Activated CD4-positive, alpha-beta T cell treated with anti-CD3 and anti-CD28 coated beads, Interleukin-2, Interleukin-6, amounts not matched to agents 100 ng/mL and 50 ng/mL, durations not matched to agents 16 hours and 8 hours (primary cell): ENCODE measurements at places on chromosomes 4 and X.
A peak's percentile ranks its signal among the peaks of the same experiment; 100 is the strongest.

GRCh38 chr4:123812066-123812390 lies 415.4 kb downstream of the SPRY1 start:
- no peak for DNase-seq

DNA sequence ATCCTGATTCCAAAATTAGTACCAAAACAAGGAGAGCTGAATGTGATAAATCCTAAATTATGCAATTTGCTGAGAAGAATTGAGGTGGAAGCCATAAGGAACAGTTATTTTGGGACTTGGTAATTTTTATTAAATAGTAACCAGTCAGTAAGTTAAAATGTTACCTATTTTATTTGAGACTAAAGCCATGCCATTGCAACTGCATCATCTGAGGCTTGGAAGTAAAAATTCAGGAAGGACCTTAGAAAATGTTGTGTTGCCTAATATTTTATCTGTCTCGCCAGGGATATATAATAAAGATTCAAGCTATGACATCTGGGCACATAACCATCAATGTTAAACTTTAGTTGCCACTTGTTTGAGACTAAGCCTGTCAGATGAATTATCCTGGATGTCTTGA lies 341.3 kb upstream of the MAGEB16 start:
- no peak for DNase-seq

DNA sequence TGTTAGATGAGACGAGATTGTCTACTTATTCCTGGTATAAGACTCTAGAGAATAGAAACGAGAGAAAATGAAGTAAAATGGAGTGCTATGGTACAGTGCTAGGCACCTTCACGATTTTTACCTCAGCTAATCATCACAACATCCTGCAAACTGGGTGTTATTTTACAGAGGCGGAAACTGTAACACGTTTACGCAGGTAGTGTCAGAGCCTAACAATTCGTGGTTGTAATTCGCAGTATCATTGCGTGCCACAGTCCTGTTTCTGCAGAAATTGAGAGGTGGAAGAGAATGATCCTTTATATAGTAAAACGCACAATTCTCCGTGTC lies 383 bp upstream of the TBC1D19 start:
- peak; percentile 68 for DNase-seq

DNA sequence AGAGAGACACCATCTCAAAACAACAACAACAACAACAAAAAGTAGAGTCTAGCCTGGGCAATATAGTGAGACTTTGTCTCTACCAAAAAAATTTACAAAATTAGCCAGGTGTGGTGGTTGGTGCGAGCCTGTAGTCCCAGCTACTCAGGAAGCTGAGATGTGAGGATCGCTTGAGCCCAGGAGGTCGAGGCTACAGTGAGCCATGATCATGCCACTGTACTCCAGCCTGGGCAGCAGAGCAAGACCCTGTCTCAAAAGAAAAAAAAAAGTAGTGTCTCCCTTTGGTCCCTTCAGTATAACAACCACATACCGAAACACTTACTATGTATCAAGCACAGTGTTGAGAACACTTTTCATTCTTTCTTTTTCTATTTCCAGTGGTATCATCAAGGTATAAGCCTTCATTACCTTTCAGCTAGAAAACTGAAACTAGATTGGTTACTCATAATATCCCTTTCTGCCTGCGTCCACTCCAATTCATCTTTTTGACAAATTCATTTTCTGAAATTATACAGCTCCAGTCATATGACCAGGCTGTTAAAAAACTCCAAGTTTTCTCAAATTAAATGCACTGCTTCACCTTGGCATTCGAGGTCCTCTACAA lies 54.1 kb downstream of the RPS6KA3 start:
- peak; percentile 20 for DNase-seq

DNA sequence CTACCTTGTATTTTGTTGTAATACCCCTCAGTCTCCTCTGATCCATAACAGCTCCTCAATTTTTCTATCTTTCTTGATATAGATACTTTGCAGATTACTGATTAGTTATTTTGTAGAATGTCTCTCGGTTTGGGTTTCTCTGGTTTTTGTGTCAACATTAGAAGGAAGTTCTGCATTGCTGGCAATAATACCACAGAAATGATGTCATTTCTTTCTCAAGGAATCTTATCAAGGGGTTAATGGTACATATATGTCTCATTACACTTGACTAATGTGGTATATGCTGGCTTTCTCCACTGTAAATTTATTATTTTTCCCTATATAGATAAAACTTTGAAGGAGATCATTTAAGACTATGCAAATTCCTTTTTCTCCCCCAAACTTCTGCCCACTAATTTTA lies 183.6 kb upstream of the DKK2 start:
- no peak for DNase-seq

GRCh38 chr4:100605144-100605543 lies 87.3 kb upstream of the EMCN start:
- DNase-seq: no peak

DNA sequence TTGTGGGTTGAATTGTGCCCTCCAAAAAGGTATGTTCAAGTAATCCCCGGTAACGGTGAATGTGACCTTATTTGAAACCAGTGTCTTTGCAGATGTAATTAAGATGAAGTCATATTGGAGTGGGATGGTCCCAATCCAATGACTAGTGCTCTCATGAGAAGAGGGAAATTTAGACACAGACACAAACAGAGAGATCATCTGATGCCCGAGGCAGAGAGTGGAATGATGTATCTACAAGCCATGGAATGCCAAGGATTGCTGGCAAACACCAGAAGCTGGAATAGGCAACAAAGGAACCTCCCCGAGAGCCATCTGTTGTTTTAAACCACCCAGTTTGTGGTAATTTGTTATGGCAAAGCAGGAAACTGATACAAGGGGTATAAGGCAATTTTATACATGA lies 35.1 kb downstream of the RPS6KA3 start:
- DNase-seq: no peak

- DNase-seq: no peak
Measured at GRCh38 chr4:97589481-97590196, 553.6 kb downstream of the STPG2 start.

DNA sequence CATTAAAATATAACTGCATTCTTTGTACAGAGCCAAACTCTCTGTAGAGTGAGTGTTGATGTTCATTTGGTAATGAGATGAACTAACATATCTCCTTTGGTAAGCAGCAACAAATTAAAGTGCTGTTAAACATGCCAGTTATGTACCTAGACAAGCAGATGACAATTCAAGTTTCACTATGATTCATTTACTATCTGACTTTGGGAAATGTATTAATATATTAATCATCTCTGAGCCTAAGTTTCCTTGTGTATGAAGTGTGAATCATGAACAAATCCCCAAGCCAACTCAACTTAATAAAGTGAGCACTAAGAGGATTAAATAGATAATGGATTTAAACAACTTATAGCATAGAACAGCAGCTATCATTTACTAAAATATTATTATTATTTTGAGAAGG lies 1044.2 kb downstream of the GLUD2 start:
- no peak for DNase-seq

DNA sequence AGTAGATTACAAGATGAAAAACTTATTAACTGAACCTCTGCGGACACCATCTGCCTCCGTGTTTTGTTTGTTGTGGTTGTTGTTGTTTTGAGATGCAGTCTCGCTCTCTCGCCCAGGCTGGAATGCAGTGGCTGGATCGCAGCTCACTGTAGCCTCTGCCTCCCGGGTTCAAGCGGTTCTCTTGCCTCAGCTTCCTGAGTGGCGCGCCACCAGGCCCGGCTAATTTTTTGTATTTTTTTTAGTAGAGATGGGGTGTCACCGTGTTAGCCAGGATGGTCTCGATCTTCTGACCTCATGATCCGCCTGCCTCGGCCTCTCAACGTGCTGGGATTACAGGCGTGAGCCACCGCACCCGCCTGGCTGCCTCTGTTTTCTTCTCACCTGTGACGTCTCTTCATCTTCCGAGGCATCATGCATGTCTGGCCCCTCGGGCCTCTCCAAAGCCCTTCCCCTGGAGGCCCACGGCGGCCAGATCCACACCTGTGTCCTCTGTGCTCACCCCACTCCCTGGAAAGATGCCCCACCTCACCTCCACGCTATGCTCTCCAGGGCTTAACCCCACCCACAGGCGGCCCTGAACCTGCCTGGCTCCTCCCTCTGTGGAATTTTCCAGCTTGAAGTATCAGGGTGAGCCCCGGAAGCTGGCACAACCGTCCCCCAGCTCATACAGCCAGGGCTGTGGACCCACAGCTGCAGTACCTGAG lies 77.0 kb upstream of the MXD4 start:
- DNase-seq: no peak

GRCh38 chrX:154310616-154311536 lies 15.3 kb downstream of the TKTL1 start:
- peak; percentile 13 for DNase-seq

DNA sequence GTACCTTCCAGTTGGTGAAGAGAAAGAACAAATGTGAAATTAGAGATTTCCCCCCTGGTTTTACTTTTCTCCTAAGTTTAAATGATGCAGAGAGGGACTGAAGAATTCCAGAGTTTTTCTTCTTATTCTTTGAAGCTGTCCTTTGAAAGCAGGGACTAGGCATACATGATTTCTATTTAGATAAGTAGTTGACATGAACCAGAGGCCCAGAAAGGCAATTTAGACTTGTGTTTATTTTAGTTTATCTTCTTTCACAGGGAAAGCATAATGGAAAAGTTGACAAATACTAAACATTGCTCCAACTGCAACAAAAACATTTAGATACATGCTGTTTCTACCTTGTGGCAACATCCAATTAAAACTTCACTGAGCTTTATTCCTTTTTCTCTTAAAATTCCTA lies 32.0 kb downstream of the PTPN13 start:
- no peak for DNase-seq

DNA sequence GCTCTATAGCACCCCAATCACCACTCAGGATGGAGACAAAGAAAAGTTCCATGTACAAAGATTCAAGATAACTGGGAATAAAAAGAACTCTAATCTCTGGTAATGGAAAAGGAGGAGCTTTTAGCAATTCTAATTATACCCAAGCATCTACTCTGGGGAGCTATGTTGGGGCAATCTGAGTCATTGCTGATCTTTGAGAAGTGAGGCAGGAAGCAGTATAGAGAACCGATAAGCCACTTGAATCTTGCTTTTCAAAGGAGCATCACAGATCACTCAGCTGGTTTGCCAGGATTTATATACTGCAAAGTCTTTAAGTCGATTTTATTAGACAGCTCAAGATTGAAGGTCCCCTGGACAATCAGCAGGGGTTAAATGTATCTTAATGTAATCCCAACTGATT lies 220.0 kb downstream of the ENOX2 start:
- no peak for DNase-seq

GRCh38 chrX:135114392-135114791 lies 5.9 kb downstream of the ETDB start:
- DNase-seq: peak; percentile 6

DNA sequence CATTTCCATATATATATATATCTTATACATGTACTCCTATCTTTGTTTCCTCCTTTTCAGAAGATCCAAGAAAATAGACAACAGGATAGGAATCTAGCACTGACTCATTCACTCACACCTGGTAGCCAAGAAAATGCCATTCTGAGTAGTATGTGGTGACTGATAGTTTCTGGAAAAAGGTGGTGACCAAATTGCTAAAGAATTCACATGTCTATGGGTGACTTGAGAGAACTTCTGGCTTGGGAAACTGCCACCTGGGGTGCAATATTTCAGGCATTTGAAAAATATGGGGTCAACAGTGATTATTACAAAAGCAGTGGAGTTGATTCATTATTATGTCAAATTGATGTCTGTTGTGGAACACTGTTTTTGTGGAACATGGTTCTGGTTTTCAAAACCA lies 605.1 kb downstream of the PCDH18 start:
- no peak for DNase-seq

GRCh38 chr4:163484906-163485305 lies 9.6 kb upstream of the TMA16 start:
- peak; percentile 60 for DNase-seq

DNA sequence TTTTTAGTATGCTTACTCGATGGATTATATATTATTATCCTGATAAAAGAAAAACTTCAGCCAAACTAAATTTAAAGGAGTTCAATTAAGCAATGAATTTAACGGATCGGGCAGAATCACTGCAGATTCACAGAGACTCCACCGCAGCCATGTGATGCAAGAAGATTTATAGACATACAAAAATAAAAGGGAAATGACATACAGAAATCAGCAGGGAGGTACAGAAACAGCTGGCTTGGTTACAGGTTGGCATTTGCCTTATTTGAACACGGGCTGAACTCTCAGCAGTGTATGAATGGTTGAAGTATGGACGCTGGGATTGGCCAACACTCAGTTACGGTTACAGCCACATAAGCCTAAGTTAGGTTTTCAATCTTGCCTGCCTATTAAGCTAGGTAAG lies 35.4 kb upstream of the DHRSX start:
- DNase-seq: no peak

- DNase-seq: peak; percentile 45
Measured at GRCh38 chrX:153922932-153923857, 2.9 kb downstream of the ARHGAP4 start.

DNA sequence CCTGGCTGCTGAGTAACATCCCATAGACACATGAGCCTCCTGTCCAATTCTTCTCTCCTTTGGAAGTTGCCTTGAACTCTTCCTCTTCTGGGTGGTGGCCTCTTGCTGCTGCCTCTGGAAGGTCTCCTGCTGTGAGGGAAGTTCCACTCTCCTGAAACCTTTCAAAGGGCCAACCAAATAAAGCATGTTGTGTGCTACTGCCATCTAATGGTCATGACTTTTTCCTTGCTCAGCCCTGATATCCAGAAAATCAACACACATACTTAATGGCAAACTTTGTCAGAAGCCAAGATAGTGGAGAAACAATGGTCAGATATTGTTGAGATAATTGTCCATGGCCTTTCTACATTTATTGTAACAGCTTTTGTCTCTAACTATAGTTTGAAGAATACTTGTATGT lies 19.1 kb upstream of the ZXDA start:
- DNase-seq: peak; percentile 18

- peak; percentile 16 for DNase-seq
Measured at GRCh38 chr4:67250131-67250896, 295.0 kb downstream of the CENPC start.

GRCh38 chrX:13411496-13412207 lies 91.8 kb upstream of the ATXN3L start:
- DNase-seq: no peak
